ENCODE measurements at places on chromosomes 2 and 18.

GRCh38 chr2:205500065-205500464 lies 182.2 kb upstream of the NRP2 start:
- no peak for DNase-seq

DNA sequence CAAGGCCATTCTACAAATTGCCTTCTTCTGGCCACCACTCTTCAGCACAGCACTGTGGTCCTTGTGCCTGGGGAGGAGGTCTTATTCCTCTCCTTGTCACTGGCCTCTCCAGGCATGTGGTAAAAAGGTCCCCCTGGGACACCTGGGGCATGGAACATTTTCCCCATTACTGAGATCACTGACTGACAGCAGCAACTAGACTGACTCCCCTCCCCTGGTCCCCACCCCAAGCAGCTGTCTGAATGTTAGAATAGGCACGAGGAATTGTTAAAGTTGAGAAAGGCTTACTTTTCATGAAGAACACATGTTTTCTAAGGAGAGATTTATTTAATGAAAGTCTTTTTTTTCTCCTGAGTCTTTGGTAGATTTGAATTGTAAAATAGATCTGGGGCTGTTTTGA lies 39.5 kb upstream of the RTN4 start:
- DNase-seq = no peak

- no peak for DNase-seq
Observed at GRCh38 chr2:181320638-181321037, 136.5 kb upstream of the ITGA4 start.

- DNase-seq = no peak
Observed at GRCh38 chr18:41504316-41504715, 450.7 kb upstream of the PIK3C3 start.

DNA sequence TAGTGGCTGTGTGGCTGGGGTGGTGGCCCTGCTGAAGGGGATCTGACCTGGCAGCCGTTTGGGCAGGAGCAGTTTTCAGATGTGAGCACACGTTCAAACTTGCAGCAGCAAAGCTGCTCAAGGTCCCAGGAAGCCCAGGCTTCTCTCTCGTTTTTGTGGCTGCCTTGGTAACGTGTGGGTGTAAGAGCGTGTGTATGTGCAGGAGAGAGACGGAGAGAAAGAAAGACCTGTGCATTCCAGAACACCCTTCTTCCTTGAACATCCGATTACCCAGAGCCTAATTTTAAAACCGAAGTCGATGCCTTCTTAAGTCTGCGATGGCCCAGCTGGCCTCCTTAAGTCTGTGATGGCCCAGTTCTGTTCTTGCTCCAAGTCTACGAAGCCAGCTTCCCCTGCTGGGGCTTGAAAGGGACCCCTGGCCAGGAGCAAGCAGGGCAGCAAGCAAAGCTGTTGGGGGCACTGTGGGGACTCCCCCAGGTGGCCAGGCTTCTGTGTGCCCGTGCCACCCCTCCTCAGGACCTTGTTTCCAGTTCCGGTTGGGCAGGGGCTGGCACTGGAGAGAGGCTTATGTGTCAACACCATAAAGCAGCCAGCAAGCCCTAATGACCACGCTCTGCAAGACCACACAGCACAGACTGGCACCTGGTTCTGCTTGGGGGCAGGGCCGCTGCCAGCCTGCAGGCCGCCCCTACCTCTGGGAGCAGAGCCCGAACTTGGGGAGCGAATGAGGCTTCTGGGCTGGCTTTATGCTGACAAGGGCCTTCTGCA lies 55.8 kb upstream of the ALPP start:
- DNase-seq = no peak

DNA sequence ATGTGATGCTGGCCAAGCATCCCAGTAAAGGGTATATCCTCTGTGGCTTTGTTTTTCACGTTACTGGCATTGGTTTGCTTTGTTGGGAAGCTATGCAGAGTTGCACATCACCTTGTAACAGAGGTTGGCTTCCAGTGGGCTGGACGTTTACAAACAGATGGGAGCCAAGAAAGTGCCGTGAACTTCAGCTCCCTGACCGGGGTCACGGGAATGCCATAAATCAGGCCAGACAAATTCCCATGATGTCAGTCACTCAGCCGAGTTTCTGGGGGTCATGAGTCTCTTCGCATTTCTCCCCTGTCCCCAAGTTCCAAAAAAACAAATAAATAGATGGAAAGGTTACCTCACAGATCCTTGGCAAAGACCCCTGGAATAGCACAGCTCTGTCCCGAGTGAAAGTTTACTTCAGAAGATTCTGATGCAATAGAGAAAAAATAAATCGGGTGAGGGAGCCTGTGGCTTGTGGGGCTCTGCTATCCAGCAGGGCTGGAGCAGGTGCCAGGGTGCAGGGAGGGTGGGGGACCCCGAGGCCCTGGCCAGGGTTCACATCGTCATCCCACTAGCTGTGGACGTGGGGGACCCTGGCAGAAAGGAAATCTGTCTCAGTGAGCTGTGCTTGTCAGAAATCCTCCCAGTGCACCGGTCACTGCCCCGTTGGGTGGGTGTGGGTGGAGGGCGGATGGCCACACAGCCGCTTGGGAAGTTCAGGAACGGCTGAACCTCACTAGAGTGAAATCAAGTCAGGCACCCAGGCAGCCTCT lies 27.8 kb downstream of the TWIST2 start:
- DNase-seq = peak; percentile 36

GRCh38 chr18:2978661-2979106 lies 34.3 kb downstream of the LPIN2 start:
- DNase-seq = no peak

GRCh38 chr2:8566774-8567468 lies 114.9 kb upstream of the ID2 start:
- DNase-seq = peak; percentile 23

DNA sequence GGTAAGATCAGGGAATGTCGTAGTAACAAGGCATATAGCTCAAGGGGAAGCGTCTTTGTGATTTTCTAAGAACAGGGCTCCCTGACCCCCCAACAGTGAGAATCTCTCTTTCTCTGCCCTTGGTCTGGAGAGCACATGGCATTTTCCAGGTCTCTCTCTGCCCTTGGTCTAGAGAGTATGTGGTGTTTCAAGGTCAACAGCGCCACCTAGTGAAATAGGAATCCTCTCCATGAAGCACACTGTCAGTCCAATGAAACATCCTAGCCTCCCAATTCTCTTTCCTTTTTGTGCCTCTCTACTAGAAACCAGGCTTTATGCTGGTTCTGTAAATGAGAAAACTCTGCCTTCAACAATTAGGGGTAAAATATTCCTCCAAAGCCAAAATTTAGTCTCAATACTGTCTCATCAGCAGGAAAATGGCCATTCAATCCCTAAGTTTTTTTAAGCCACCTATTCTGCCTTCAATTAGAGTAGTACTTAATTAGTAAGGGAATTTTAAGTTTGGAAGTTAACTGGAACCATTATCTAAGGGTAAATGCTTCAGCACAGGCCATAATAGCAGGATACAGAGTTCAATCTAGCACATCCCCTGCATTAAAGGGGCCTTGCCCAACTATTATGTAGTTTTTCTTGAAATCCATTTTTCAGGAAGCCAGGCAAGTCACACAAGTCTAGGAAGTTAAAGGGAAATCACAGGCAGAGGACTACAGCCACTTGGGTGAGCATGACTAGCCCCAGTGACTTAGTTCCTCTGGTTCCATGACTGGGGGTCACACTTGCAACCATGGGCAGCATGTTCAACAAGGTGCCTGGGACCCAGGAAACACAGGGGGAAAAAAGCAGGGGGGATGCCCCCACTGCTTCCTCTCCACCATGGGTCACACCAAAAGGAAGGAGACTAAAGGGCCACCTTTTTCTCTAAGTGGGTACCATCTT lies 12.4 kb downstream of the DYM start:
- no peak for DNase-seq

- DNase-seq = no peak
Observed at GRCh38 chr2:45851576-45852304, 200.3 kb downstream of the PRKCE start.

DNA sequence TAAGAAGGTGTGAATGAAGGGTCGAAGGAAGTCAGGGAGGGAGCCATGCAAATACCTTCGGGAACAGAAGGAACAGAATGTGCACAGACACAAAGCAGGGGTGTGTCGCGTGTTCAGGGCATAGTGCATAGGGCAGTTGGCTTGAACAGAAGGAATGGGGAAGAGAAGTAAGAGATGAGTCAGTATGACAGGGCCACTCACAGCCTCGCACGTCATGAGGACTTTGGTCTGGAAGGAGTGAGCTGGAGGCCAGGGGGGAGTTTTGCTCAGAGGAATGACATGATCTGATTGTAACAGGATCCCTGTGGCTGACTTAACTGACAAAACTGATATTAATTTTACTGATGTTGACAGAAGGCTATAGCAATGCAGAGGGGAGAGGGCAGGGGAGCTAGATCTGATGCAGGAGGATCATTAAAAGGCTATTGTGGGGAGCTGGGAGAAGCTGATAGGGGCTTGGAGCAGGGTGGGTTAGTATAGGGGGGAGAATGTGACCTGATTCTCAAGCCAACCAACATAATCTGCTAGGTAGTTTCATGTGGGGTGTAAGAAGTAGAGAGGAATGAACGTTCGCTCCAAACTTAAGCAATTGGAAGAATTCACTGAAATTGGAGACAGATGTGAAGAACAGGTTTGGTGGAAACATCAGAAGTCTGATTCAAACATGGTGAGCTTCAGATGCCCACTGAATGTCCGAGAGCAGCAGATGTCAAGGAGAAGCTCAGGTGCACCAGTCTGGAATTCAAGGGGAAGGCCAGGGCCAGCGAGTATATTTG lies 60.4 kb upstream of the COPS8 start:
- DNase-seq = peak; percentile 74

DNA sequence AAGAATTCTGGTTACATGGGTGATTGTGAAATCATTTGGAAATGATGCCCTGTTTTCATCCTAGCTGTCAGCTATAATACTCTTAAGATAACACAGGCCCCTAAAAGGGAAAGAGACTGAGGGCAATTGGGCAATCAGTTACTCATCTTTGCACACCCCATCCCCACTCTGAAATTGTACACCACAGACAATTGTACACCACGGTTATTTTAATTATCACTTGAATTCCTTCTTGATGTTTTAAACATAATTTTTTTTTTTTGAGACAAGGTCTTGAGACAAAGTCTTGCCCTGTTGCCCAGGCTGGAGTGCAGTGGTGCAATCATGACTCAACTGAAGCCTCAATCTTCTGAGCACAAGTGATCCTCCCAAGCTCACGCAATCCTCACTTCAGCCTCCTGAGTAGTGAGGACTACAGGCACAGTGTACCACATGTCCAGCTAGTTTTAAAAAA lies 862.4 kb upstream of the ACVR2A start:
- DNase-seq = no peak

DNA sequence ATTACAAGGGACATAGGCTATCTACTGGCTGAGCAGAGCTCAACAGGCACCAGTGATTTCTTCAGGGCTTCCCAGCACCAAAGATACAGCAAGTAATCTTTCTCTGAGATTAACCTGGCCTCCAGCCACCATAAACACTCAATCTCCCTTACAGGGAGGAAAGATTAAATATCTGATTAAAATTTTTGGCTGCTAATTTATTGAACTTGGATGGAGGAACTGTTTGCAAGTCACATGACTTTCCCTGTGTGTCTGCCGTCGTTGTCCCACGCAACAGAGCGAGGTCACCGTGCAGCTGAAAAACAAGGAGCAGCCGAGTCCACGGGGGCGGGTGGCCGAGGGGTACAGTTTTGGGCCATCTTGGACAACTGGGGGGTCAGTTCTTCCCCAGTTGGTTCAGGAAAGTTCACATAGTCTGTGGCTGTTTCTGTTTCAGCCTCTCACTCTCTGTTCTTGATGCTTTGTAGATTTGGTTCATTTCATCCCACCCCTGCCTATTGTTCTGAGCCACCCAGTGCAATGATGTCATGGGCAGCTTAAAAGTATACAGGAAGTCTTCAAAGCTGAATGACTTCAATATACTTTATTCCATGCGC lies 186.8 kb upstream of the CTAGE1 start:
- peak; percentile 70 for DNase-seq

- DNase-seq = no peak
Observed at GRCh38 chr2:130829015-130829414, 7.7 kb upstream of the ARHGEF4 start.

DNA sequence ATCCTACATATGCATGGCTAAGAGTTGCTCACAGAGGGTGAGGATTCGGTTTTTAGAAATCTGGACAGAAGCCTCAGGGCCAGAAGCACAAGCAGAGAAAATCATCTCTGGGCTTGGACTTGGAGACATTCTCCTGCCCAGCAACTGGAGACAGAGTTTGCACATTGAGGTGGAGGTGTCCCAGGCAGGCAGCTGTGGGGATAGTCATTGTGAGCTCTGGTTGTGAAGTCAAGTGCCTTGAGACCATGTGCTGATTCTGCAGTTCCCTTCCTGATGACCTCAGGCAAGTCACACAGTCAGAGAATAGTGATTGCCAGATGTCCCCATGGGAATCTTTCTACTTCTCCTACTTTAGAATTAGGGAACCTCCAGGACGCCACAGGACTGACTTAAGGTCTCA lies 108.4 kb upstream of the LDAH start:
- DNase-seq = no peak

GRCh38 chr2:55992455-55992854 lies 68.9 kb upstream of the EFEMP1 start:
- no peak for DNase-seq

GRCh38 chr2:109110170-109110569 lies 18.8 kb upstream of the SH3RF3 start:
- DNase-seq = peak; percentile 12

GRCh38 chr18:8063733-8064132 lies 496.6 kb downstream of the PTPRM start:
- DNase-seq = no peak

DNA sequence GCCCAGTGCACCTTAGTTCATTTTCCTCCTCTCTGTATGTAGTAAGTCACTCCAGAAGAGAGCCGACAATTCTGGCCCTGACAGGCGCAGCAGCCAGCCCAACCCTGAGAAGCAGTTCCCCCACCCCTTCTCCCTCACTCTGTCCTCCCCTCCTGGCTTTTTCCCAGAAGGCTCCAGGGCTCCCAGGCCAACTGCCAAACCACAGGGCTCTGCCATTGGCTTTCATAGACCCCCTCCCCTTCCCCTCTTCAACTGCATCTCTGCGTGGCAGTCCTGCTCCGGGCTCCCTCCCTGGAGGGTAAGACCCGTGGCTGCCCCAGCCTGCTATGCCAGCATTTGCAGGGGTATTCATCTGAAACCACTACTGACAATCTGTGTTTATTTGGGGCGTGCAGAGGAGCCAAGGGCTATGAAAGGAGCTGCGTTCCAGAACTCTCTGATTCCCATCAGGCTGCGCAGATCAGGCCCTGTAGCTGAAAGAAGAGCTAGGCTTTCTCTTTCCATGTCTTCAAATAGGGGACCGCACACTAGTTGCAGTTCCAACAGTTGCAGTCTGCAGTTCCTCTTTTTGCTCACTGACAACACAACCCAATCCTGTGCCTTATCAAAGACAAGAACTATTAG lies 388.6 kb upstream of the TNP1 start:
- no peak for DNase-seq

DNA sequence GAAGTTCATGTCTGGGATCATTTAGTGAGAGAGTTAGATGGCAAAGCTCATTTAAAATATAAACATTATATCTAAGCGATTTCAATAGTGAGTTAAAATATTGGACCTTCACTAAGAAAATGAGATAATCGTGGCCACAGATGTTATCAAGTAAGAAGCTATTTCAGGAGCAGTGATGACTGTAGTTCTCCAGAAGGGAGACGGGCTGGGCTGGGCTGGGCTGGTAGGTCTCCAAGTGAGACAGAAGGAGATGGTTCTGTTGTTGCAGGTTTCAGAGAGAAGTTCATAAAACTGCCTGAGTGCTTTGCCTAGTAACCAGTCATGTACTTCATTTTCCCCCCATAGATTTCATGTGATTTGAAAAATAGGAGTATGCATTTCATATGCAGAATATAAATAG lies 130.1 kb upstream of the DAPL1 start:
- no peak for DNase-seq
